NCI-H1436 treated with DMSO at 0.1 percent for 48 hours (cell line): ENCODE measurements at places on chromosomes 1 and 21.

GRCh38 chr1:85351202-85351828, 74.9 kb upstream of the BCL10 start:
- DNase-seq, result no peak

- no peak for DNase-seq
Measured at GRCh38 chr1:1971688-1972087, 31.9 kb downstream of the CFAP74 start.

GRCh38 chr1:175034775-175035174, 11.6 kb upstream of the MRPS14 start:
- no peak for DNase-seq

DNA sequence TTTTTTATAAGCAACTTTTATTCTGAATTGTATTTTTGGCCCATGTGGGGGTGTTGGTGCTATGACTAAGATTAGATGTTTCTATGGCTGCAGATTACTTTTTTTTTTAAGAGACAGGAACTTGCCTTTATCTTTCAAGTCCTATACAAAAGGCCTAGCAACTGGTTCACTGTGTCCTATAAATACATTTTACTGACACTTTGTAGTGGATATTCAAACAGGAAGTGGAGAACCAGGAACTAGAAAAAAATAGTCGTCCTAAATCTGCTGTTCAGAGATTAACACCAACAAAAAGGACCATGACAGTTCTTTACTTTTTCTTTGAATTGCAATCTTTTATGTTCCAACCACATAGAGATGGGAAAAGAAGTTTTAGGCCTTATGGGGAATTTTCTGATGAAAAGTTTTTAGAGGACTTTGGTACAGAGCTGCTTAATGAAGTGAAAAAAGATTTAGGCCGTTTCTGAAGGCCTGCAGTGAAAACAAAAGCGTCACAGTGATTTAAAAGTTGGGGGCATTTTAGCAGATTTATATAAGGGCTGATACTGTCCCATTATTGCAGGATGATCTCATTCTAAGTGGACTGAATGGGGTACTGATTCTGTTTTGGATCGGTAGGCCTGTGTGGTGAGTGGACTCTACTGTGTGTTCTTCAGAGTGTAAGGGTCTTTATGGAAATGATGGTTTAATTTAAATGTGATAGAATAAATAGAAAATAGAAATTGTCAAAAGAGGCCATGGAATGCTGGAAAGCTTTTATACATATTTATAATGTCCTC, 136.4 kb upstream of the DEPDC1 start:
- no peak for DNase-seq

- peak; percentile 66 for DNase-seq
Measured at GRCh38 chr1:244970236-244970743, 105.9 kb upstream of the HNRNPU start.
